Pons (tissue), 1 donor: ENCODE measurements at places on chromosomes 1 and 21.

DNA sequence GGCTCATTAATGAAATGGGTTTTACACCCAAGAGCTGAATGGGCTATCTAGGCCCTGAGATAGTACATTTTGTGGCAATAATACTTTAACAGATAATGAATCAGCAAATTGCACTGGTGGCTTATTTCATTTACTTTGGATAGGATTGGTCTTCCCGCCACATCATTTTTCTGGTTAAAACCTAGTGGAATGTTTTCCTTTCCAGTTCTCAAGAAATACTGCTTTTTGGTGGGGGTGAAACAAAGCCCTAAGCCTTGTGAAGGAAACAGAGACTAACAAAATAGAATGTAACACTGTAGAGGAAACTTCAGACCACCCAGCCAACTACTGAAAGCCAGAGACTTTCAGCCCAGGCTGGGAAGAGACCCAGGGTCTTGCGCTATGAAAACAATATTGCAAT lies 172.2 kb downstream of the HHIPL2 start:
- no peak for DNase-seq

DNA sequence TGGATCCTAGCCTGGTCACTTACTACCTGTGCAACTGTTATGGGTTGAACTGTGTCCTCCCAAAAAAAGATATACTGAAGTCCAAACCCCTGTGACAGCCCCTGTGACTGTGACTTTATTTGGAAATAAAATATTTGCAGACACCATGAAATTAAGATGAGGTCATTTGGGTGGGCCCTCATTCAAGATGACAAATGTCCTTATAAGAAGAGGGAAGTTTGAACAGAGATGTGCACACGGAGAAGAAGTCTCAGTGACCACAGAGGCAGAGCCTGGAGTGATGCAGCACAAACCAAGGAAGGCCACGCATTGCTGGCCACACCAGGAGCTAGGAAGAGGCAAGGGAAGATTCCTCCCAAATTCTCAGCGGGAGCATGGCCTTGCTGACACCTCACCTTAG lies 249.7 kb upstream of the RUNX1 start:
- DNase-seq, result no peak

- no peak for DNase-seq
Observed at GRCh38 chr21:43034826-43035225, 40.8 kb downstream of the CBS start.

DNA sequence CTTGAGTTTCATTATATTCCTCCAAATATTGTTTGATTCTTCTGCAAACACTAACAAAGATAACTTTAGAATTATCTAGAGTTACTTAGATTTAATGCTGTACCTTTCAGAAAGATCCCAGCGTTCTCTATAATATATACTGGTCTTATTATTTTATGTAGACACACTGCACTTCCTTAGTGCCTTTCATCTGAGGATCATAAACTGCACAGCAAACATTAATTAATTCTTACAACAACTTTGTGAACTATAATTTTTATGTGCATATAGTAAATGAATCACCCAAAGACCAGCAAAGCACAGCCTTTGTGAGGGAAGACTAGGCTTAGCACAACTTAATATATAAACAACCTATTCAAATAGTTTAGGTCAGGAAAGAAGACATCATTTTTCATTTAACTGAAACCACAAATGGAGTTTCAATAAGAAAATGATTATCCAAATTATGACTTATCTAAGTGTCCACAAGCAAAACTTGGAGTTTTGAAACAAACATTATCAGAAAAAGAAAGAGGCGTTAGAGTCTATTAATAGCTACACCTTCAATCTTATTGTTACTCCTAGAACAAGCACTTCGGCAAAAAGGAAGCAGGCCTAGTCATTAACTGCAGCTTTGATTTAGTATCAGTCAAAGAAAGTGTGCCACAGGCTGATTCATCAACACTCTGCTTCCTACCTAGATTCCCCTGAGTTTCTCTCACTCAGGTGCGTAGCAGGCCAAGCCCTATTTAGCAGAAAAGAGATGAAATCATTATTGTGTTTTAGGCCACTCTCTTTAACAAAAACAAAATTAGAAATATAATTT lies 22.5 kb upstream of the RC3H1 start:
- no peak for DNase-seq

- DNase-seq, result no peak
Observed at GRCh38 chr1:53334781-53335180, 6.9 kb upstream of the LRP8 start.

GRCh38 chr1:108862017-108862610 lies 5.2 kb upstream of the AKNAD1 start:
- DNase-seq, result no peak

GRCh38 chr1:83741348-83741747 lies 257.6 kb downstream of the TTLL7 start:
- DNase-seq, result no peak

DNA sequence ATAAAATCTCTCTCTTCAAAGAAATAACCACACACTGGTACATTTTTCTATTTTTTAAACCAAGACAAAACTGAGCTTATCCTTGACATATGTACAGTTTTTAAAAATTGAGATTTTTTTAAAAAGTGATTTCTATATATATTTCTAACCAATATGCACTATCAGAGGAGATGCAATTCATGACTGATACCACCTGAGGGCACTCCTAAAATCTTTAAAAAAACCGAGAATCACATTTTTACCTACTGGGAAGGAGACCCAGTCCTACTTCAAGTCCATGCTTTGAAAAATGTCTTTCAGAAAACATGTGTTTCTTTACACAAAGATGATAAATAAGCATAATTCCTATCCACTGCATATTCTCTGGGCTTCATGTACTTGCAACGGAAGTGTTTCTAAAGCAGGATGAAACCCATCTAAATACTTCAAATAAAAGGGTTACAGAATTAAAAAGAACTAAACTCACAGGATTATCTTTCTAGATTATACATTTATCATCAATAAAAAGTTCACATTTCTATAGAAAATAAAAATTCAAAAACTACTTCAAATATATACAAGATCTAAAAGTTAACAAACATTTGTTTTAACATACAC lies 98.6 kb downstream of the ENAH start:
- peak; percentile 48 for DNase-seq

- no peak for DNase-seq
Observed at GRCh38 chr1:180156631-180157091, 2.0 kb downstream of the QSOX1 start.

DNA sequence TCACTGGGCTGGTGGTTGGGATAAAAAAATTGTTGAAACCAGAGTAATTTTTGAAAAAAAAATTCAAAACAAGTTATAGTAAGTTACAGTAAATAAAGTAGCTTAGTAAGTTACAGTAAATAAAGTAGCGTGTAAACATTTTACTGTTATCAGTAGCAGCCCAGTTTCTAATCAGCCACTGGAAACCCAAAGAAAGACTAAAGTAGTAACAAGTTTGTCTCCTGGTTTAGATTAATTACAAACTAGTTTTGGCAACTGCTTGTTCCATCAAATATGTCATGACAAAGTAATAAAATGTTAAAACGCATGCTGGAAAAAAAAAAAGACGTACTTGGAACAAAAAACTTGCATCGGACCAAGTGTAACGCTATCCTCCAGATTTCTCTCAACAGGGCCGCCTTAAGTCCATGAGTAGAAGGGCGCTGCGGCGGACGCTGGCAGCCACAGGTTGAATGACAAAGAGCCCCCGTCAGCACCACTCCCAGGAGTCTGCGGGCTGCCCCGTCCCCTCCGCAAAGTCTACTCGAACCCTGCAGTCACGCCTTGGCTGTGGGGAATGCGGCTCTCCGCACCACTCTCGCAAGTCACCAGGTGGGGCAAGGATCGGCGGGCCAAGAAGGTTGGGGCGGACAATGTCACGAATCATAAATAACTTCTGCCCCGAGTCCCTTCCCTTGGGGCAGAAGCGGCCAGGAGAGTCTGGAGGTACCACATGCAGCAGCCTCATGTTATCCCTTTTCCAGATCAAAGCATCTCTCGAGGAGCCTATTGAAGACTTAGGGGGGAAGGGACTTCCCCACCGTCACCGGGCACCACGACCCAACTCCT lies 837 bp downstream of the SLC16A1 start:
- DNase-seq, result no peak

GRCh38 chr1:202158810-202159533 lies 1.4 kb downstream of the PTPN7 start:
- DNase-seq, result no peak

DNA sequence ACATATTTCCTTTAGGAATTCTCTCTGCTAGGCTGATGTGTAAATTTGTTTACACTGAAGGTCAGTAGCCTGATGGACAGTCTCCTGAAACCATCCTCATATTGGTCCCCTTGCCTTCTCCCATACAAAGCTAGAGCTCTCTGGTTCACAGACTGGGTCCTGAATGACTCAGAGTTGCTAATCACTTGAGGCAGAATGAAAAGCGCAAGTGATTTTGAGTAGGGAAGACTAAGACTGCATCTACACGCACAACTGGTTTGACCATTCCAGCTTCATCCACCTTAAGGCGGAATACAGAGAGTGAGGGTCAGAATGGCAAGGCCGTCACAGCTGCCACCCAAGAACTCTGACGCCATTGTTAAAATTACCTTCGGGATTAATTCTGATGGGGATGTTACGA lies 70.2 kb upstream of the KIF26B start:
- DNase-seq, result no peak

DNA sequence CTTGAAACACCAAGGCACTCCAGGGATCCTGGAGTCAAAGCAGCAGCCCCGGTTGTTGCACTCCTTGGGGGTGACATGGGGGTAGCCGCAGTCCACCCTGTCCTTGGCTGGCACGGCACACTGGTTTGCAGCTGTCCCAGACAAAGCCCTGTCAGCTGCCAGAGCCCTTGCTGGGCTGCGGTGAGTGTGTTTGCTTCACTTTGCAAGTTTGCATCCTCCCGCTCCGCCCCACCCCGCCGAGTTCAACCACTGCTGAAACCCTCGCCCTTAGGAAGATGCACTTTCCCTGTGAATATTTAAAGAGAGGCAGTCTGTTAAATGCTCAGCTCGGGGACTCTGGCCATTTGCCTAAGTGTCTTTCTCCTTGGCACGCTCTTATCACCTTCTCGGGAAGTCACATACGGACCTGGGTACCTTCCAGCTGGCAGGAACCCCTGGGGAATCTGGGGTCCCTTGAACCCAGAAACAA lies 1.7 kb downstream of the TFF3 start:
- DNase-seq, result no peak

GRCh38 chr21:44874240-44874496 lies 678 bp upstream of the PTTG1IP start:
- peak; percentile 24 for DNase-seq

- no peak for DNase-seq
Observed at GRCh38 chr21:21383126-21383525, 384.9 kb downstream of the NCAM2 start.

DNA sequence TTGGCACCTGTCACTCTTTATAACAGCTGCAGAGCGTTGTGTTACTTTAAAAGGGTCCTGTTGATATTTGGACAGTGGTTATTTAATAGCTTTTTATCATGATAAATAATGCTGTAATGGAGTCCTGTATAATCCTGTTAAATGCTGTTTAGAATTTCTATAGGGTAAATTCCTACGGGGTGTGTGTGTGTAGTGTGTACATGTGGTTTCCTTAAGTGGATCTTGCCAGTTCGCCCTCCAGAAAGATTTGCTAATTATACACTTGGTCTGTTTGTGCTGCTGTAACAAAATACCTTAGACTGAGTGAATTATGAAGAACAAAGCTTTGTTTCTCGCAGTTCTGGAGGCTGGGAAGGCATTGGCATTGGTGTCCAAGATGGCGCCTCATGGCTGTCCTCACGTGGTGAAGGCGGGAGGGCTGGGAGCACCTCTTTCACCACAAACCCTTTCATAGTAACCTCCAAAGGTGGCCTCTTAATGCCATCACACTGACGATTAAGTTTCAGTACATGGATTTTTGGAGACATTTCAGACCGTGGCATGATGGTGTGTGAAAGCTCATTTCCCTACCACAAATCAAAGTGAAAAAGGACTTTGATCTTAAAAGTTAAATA lies 11.2 kb downstream of the PRMT2 start:
- DNase-seq, result no peak

- DNase-seq, result no peak
Observed at GRCh38 chr1:3460672-3461131, 6.2 kb downstream of the ARHGEF16 start.

GRCh38 chr21:46222436-46223116 lies 6.0 kb downstream of the LSS start:
- DNase-seq, result no peak

DNA sequence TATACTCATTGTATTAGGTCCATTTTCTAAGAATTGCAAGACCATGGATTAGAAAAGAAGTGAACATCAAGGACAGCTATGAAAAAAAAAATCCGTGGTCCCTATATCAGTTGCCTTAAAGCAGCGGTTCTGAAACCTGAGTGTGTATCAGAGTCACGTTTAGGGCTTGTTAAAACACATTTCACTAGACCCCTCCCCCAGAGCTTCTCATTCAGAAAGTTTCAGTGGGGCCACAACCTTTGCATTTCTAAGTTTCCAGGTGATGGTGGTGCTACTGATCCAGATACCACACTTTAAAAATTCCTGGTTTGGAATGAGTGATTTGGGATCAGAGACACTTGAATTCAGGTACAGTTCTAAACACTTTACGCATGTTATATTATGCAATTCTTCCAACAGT lies 96.1 kb upstream of the PRMT6 start:
- DNase-seq, result no peak

GRCh38 chr1:223641523-223642039 lies 23.9 kb downstream of the CAPN8 start:
- DNase-seq, result no peak

- peak; percentile 44 for DNase-seq
Observed at GRCh38 chr1:217660353-217661062, 29.4 kb downstream of the SPATA17 start.

DNA sequence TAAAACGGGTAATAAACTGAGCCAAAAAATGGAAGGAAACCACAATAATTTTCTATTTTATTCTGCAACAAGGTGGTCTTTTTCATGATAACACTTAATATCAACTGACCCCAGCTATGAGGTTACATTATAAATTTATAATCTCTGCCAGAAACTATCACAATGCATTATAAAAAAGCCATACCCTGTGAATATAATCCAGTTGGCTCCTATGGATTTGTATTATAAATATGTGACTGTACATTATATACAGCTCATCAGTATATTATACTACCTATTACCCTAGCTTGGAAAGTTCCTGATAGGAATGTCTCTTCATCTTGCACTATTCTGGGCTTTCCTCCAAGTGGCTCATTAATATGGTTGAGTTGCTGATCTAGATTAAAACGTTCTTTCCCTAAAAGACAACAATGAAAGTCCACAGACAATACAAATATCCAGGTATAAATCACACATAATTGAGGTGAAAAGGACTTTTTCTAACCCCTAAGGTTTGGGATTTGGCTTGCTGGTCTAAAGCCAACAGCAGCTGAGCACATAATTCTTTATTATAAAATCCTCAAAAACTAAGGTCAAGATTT lies 487.7 kb downstream of the TTLL7 start:
- no peak for DNase-seq
